ENCODE measurements at places on chromosomes 4 and X.

DNA sequence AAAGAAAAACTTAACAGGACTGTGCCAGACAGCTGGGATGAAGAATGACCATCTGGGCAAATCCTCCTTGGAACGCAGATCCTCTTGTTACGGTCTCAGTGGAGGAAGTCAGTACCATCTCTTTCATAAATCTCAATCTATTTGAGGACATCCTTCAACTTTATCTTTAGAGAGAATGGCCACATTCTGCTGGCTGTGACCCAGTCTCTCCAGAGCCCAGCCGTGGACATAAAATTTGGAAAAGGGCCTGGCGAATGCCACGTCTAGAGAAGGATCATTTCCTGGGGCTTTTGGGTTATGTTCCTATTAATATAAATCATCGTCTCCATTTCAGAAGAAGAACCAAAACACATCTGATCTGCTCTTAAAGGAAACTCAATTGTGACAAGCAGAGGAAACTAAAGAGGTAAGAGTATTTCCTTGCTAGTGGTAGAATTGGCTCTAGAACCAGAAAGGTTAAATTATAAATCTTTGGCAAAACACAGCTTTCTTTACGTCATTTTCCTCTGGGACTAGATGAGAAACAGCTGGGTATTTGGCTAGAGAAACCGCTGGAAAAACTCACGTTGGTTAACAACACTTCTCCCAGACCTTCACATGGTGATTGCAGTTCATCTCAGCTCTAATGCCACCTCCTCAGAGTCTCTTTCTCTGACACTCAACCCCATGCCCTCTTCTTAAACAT lies 164.7 kb downstream of the CHIC2 start:
- no peaks in the 10 kb centered on the region for H3K36me3 ChIP-seq
- H3K4me1 ChIP-seq, result no peaks in the 10 kb centered on the region
- no peak overlapping the region for H3K27ac ChIP-seq
- DNase-seq, result no peak

DNA sequence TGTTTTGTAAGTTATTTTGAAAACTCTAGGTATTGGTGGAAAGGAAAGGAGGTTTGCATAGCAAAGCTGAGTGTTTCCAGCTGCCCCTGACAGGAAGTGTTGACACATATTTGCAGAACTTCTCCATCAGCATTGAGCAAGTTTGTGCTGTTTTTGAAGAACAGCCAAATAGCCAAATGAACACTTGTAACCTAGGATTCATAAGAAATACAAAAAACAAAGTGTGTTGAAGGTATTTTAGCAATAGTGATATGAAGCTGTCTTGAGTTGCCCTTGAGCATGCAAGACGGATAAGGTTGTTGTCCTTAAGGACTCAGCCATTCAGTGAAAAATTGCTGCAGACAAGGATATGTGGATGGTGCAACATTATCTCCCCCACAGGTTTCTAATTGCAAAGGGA lies 68.3 kb upstream of the PGM2 start:
- peak overlapping the region; percentile 65 for H3K27ac ChIP-seq
- H3K4me3 ChIP-seq, result no peak overlapping the region
- no peak for DNase-seq
- H3K4me1 ChIP-seq, result peaks cover 18% of the 10 kb centered on the region
- no peaks in the 10 kb centered on the region for H3K27me3 ChIP-seq
- no peaks in the 10 kb centered on the region for H3K36me3 ChIP-seq

- no peaks in the 10 kb centered on the region for H3K27me3 ChIP-seq
- H3K4me1 ChIP-seq, result no peaks in the 10 kb centered on the region
- H3K27ac ChIP-seq, result no peak overlapping the region
- H3K36me3 ChIP-seq, result no peaks in the 10 kb centered on the region
- peak; percentile 54 for DNase-seq
Measured at GRCh38 chrX:106177106-106177981, 9.2 kb downstream of the PWWP3B start.

DNA sequence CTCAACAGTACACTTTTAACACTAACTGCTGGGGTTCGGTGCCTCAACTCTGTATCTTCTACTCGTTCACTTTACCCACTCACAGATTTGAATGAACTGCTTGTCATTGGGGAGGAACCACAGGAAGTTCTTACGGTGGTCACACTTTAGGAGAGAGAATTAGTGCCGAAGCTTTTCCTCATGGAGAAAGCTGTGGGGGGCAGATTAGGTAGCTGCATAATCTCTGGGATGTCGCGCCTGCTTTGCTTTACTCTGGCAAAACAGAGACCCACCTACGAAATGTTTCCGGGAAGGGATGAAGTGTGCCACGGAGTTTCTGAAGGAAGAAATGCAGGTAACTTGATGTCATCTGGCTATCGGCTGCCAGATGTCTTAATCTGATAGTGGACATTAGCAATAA lies 949.7 kb upstream of the TENM3 start:
- H3K4me1 ChIP-seq, result no peaks in the 10 kb centered on the region
- H3K36me3 ChIP-seq, result peaks cover 2% of the 10 kb centered on the region
- H3K4me3 ChIP-seq, result no peak overlapping the region
- no peaks in the 10 kb centered on the region for H3K27me3 ChIP-seq
- no peak overlapping the region for H3K27ac ChIP-seq

DNA sequence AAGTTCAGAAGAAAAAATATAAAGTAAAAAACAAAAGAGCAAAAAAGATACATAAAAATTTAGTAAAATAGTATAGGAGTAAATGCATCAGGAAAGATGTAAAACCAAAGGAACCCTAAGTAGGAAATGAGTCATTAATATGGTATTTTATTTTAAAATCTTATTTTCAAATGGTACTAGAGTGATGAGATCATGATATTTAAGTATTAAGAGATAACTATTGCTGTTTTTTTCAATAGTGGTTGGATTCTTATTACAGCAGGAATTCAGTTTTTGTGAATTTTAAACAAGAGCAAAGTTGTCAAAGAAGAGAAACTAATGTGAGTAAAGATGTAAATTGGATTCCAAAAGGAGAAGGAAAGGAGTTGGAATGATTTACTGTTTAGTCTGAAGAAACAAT lies 20.0 kb downstream of the EMCN start:
- H3K27ac ChIP-seq, result no peak overlapping the region
- no peak for DNase-seq
- H3K27me3 ChIP-seq, result no peaks in the 10 kb centered on the region
- H3K36me3 ChIP-seq, result no peaks in the 10 kb centered on the region
- H3K4me3 ChIP-seq, result no peak overlapping the region

- no peaks in the 10 kb centered on the region for H3K36me3 ChIP-seq
- H3K27me3 ChIP-seq, result no peaks in the 10 kb centered on the region
- no peak for DNase-seq
- no peak overlapping the region for H3K27ac ChIP-seq
- no peak overlapping the region for H3K4me3 ChIP-seq
Measured at GRCh38 chrX:13080128-13080795, 35.8 kb upstream of the FAM9C start.

DNA sequence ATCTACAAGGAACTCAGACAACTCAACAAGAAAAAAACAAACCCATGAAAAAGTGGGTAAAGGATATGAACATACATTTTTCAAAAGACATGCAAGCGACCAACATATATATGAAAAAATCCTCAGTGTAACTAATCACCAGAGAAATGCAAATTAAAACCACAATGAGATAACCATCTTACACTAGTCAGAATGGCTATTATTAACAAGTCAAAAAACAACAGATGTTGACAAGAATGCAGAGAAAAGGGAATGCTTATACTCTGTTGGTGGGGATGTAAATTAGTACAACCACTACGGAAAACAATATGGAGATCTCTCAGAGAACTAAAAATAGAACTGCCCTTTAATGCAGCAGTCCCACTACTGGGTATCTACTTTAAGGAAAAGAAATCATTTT lies 12.1 kb downstream of the NIPAL1 start:
- no peak for DNase-seq
- no peaks in the 10 kb centered on the region for H3K36me3 ChIP-seq
- no peak overlapping the region for H3K27ac ChIP-seq
- H3K4me3 ChIP-seq, result no peak overlapping the region
- H3K4me1 ChIP-seq, result no peaks in the 10 kb centered on the region

DNA sequence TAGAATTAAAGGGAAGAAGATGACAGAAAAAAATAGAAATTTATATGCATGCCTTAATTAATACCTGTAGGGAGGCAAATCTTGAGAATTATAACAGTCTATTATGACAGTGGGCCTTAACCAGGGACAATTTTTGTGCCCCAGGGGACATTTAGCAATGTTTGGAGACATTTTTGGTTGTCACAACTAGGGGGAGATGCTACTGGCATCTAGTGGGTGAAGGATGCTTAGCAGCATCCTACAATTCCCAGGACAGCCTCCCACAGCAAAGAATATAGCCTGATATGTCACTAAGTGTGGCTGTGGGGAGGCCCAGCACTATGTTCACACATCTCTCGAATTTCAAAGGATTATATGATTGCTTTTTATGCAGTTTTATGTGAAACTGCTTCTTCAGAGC lies 10.5 kb downstream of the GPR82 start:
- no peak overlapping the region for H3K27ac ChIP-seq
- H3K4me3 ChIP-seq, result no peak overlapping the region
- DNase-seq, result no peak
- H3K36me3 ChIP-seq, result no peaks in the 10 kb centered on the region
- H3K27me3 ChIP-seq, result no peaks in the 10 kb centered on the region

DNA sequence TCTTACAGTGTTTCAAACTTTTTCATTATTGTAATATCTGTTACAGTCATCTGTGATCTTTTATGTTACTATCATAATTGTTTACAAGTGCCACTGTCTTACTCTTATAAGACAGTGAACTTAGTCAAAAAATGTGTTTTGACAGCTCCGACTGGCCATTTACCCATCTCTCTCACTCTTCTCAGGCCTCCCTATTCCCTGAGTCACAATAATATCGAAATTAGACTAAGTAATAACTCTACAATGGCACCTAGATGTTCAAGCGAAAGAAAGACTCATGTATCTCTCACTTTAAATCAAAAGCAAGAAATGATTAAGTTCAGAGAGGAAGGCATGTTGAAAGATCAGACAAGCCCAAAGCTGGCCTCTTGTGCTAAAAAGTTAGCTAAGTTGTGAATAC lies 184.2 kb downstream of the CDS1 start:
- DNase-seq, result no peak
- no peak overlapping the region for H3K27ac ChIP-seq
- H3K4me3 ChIP-seq, result no peak overlapping the region
- H3K36me3 ChIP-seq, result no peaks in the 10 kb centered on the region
- no peaks in the 10 kb centered on the region for H3K4me1 ChIP-seq

GRCh38 chr4:16642897-16643296 lies 255.5 kb downstream of the LDB2 start:
- H3K4me1 ChIP-seq, result no peaks in the 10 kb centered on the region
- no peak overlapping the region for H3K27ac ChIP-seq
- no peak overlapping the region for H3K4me3 ChIP-seq

DNA sequence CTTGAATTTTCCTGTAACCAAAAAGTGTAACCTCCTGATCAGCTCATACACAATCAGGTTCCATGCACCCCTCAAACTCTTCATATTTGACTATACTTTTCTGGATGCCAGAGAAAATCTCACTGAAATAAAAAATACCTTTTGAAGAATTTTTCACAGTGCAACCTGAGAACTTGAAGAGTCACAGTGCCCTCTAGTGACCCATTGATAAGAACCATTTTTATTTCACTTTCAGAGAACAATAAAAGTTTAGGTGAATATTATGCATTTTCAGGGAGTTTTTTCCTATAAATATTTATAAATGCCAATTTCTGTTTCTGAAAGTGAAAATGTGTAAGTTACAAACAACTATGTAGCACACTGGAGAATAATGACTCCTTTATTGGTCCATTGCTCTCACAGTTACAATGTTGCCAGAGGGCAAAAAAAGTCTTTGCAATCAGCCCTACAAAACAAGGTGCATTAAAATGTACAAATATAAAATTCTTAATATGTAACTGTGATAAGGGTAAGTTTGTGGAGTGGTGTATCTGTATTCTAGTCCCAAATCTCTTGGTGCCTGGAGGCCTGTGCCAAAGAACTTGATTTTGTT lies 153.6 kb upstream of the INTU start:
- no peaks in the 10 kb centered on the region for H3K36me3 ChIP-seq
- no peaks in the 10 kb centered on the region for H3K4me1 ChIP-seq

GRCh38 chr4:77510367-77510766 lies 95.3 kb upstream of the CXCL13 start:
- H3K27ac ChIP-seq, result no peak overlapping the region
- no peak overlapping the region for H3K4me3 ChIP-seq
- H3K4me1 ChIP-seq, result no peaks in the 10 kb centered on the region
- H3K27me3 ChIP-seq, result no peaks in the 10 kb centered on the region
- DNase-seq, result no peak

- H3K27me3 ChIP-seq, result no peaks in the 10 kb centered on the region
- no peak for DNase-seq
- H3K36me3 ChIP-seq, result no peaks in the 10 kb centered on the region
- H3K27ac ChIP-seq, result no peak overlapping the region
Measured at GRCh38 chrX:74578137-74578536, 36.3 kb downstream of the RLIM start.

- no peaks in the 10 kb centered on the region for H3K4me1 ChIP-seq
- H3K36me3 ChIP-seq, result no peaks in the 10 kb centered on the region
- H3K27ac ChIP-seq, result no peak overlapping the region
- no peak overlapping the region for H3K4me3 ChIP-seq
- H3K27me3 ChIP-seq, result no peaks in the 10 kb centered on the region
Measured at GRCh38 chrX:11474576-11474975, 181.4 kb downstream of the AMELX start.

DNA sequence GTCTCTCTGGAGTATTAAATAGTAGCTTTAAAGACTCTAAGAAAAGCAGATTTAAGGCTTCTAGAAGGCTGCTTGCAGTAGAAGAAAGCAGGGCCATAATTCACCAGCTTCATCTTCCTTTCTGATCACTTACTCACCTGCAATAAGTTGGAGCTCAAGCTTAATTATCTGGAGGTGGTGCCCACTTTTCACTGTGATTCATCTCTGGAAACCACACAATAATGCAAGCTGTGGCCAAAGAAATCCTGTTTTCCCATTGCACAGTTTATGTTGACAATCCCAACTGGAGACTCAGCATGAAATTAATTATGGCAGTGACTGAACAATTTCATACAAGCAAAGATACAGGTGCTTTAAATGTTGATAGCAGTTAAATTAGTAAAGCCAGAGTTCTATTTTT lies 14.7 kb downstream of the CWH43 start:
- no peak for DNase-seq
- no peaks in the 10 kb centered on the region for H3K27me3 ChIP-seq
- no peak overlapping the region for H3K4me3 ChIP-seq
- no peaks in the 10 kb centered on the region for H3K36me3 ChIP-seq

DNA sequence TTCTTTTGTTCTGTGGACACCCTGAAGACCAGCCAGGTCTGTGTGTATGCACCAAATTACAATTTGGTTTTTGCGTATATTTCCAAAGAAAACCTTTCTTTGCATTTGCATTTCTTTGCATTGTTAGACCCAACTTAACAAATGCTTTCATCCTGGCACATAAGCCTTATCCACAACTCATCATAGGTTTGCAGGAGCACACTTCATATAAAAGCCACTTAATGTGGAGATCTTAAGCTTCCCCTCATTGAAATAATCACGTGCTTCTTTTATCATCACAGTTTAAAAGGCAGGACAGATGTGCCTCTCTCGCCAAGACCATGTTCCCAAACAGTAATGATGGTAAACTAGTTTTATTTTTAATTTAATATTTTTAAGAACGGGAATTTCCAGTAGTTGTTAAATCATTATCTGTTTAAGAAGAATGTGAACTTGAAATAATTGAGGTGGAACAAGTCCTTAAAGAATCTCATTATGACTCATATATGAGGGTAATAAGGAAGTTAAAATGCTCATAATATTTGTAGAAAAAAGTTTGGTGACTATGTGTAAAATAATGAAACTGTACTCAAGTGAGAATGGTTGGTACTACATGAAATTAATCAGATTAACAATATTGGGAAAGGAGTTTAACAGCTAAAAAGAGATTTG lies 65.5 kb downstream of the GLRA3 start:
- H3K36me3 ChIP-seq, result no peaks in the 10 kb centered on the region
- no peak overlapping the region for H3K27ac ChIP-seq
- no peaks in the 10 kb centered on the region for H3K4me1 ChIP-seq
- H3K27me3 ChIP-seq, result no peaks in the 10 kb centered on the region
